ENCODE measurements at places on chromosomes 4 and X.
A peak's percentile ranks its signal among the peaks of the same experiment; 100 is the strongest.

DNA sequence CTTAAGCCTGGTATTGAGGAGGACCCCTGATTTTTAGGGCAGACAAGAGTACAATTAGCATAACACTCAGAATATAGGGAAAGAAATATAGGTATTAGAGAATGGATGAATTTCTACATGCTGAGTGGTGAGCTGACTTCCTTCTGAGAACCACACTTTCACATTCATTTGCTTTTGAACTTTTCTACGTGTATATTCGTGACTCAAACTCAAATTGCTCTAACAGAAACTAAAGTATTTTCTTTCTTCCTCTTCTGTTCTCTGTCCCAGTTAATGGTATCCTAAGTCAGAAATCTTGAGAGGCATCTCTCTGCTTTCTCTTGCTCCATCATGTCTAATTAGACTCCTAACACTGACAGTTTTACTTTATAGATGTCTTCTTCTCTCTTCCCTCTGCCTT, 103.2 kb upstream of the CITED1 start:
- DNase-seq, result no peak

DNA sequence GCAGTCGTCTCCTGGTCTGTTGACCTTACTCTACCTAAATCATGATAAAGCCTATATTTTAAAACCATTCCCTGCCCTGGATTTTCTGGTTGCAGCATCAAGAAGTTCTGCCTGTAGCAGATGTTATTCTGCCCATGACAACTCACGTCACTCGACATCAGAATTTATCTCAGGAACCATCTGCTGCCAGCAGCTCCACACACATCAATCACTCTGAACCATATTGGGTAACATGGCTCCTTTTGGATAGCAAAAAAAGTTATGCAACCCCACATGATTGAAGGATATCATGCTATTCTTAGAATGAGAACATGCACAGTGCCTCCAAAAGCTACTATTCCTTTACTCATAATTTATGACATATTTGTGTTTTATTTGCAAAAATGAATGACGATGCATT, 341.4 kb downstream of the DHRSX start:
- DNase-seq, result no peak

DNA sequence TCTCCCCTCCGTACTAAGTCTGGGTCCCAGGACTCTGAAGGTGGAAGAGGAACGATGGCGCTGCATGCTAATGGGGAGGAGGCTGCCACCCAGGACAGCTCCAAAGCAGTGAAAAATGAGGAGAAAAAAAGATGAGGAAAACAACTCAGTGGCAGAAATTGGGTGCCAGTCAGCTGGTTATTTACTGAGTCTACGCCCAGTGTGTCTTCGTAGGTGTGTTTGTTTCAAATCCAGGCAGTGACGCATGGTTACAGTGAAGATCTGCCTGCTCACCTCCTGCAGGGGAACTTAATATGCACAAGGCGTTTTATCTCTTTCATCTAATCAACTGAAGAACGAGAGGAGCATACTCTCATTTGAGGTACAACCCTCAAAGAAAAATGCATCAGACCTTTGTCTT, 70.9 kb upstream of the FBXW7 start:
- DNase-seq, result no peak

DNA sequence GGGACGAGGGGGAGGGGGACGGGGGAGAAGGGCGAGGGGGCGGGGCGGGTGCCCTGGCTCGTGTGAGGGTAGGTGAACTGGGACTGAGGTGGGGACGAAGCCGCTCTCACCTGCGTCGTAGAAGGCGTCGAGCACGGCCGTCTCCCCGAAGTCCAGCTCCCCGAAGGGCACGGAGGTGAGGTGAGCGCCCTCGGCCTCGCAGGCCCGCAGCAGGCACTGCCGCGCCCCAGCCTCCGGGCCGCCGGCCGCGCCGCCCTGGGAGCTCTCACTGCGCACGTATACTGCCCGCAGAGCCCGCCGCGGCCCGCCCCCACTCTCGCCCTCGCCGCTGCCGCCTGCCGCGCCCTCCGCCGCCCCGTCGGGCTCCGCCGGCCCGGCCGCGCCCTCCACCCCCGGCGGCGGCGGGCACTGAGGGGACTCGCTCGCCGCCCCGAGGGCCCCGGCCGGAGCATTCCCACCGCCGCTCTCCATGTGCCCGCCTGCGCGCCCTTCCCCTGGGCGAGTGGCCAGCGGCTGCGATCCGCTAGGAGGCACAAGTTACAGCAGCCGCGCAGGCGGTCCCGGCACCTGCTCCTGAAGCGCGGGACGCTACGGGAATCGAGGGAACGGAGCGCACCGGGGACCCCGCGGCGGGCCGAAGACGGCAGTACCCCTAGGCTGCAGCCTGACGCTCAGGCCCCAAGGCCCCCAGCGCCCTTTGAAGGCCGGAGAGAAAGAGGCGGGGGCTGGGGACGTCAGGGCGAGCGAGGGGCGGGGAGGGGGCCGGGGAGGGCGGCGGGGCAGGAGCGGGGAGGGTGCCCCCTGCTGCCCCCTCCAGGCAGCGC, at the start of gene MAP3K15:
MAP3K15 (minus strand) TSS at position 718 of the 824 bp plus-strand sequence; CDS start at position 471, 247 bp downstream.
- peak; percentile 1 for DNase-seq

GRCh38 chrX:101108284-101108683, 10.3 kb downstream of the CENPI start:
- DNase-seq, result peak; percentile 67

GRCh38 chrX:95640226-95640625, 1044.4 kb upstream of the DIAPH2 start:
- DNase-seq, result no peak

DNA sequence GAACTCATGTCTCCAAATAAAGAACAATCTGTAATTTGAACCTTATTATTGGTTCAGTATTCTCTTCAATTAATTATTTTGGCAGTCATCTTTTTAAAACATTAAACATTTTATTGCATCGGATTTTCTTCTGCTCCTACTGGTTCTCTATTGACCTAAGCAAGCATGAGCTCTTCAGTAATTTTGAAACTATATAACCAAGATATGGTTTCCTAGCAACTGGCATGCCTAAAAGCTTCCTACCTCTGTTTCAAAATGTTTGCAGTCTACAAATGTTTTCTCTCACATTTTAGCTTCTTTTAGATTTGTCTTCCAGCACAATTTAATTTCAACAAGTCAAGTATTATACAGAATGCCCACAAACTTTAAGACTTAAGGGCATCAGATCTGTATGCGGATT, 371.3 kb downstream of the GPM6A start:
- DNase-seq, result no peak

GRCh38 chrX:105266456-105266855, 46.0 kb upstream of the TEX13A start:
- DNase-seq, result peak; percentile 35

Data from fibroblast of skin of right quadriceps (primary cell).